Activated effector memory CD4-positive, alpha-beta T cell treated with Interleukin-2 at 50 U/mL for 16 hours (primary cell): ENCODE measurements at places on chromosomes 7 and 10.

- peak; percentile 53 for DNase-seq
Measured at GRCh38 chr7:2529161-2530070, 9.8 kb downstream of the LFNG start.

GRCh38 chr7:103097041-103097440 lies 22.1 kb downstream of the ARMC10 start:
- no peak for DNase-seq

- no peak for DNase-seq
Measured at GRCh38 chr7:150845421-150845861, 6.9 kb upstream of the AOC1 start.

- no peak for DNase-seq
Measured at GRCh38 chr10:96468845-96469244, 44.9 kb downstream of the TLL2 start.

DNA sequence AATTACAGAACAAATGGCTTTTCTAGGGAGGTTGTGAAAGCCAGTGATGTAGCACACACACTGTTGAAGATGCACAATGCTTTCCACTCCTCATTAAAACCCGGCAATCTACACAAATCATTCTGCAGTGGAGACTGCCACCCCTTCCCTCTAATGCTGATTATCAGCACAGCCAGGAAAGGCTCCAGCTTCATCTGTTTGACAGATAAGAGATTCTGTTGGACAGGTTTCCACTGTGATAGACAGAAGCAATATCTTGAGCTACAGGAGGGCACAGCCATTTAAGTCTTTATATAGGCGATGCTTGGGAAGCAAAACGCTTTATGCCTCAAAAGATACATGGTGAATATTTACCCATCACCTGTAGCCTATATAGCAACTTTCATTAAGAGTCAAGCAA lies 555.6 kb downstream of the GLRX3 start:
- DNase-seq = no peak

DNA sequence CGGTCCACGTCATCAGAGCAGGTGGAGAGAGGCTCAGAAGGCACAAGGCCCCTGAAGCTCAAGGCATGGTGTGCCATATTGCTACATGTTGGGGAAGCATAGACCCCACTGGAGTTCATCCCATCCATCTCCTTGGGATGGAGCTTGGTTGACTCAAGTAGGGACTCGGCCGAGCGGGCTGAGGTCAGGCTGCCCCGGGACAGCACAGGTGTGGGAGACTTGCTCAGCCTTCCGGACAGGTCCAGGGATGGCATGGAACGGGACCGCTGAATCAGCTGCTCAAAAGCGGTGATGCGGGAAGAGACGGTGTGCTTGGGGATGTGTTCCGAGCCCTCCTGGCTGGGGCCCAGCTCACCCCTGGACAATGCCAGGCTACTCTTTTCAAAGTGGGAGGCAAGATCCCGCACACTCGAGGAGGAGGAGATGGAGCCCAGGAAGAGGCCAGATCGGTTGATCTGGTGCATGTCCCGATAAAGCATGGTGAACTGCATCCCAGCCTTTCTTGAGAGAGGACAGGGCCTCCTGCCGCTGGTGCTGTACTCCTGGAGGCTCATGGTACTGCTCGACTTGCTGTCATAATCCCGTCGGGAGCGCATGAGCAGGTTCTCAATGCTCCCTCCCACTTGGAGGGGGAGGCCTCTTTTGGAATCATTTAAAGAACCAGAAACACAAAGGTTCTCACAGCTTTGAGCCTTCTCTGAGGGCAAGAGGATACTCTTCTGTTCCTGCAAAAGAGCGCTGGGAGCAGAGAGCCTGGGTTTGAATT lies 65.6 kb upstream of the PDLIM1 start:
- no peak for DNase-seq

GRCh38 chr7:117012696-117013095 lies 59.4 kb downstream of the ST7 start:
- DNase-seq = no peak

GRCh38 chr10:113158183-113158582 lies 208.1 kb downstream of the TCF7L2 start:
- DNase-seq = no peak

- no peak for DNase-seq
Measured at GRCh38 chr7:21868576-21868850, 77.2 kb downstream of the CDCA7L start.

DNA sequence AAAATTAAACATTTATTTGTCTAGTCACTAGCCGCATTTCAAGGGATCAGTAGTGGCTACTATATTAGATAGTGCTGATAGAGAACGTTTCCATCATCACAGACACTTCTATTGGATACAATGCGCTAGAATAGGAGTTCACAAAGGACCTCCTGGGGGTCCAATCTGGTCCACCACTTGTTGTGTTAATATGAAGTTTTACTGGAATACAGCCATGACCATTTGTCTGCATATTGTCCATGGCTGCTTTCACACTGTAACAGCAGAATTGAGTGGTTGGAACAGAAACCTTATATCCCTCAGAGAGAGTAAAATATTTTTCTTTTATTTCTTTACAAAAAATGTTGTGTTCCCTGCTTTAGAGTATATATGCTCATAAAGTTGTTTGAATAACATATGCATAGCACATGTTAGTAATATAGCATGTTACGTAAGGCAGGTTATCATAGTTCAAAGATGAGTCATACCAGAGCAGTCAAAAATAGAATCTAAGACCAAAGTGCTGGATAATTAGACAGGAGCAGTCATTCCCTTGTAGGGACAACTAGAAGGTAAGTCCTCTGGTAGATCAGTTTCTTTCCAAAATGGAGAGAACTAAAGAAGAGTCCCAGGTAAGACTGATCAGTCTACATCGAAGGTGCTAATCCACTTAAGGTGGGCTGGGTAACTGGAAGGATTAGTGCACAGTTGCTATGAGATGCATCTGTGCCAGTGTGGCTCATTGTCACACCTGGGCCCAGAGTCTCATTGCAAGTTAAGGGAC lies 14.9 kb downstream of the BZW2 start:
- DNase-seq = no peak

DNA sequence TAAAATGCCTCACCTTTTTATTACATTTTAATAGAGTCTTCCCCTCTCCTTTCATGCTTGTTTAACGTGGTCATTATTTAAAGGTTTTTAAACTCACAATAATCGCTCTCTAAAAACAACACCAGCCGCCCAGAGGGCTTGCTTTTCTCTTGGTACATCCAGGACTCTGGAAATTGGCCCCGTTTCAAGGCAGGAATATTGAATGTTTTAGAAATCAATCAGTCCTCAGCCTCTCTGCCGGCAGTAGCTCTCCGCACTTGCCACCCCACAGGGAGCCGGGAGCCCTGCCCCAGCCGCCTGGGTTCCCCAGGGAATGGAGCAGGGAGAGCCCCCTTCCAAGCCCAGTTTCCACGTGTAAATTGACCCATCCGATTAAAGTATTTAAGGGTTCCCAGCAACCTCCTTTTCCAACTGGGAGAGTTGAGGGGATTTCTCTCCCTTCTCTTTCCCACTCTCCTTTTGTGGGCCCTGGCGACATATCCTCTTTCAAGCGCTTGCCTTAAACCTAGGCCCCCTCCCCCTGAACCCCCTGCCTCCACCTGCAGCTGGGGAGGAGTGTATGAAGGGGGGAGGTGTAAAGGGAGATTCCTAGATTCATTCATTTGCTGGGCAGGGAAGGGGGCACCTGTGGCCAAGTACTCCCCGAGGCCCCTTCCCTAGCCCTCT lies 1.9 kb downstream of the FGF8 start:
- no peak for DNase-seq

DNA sequence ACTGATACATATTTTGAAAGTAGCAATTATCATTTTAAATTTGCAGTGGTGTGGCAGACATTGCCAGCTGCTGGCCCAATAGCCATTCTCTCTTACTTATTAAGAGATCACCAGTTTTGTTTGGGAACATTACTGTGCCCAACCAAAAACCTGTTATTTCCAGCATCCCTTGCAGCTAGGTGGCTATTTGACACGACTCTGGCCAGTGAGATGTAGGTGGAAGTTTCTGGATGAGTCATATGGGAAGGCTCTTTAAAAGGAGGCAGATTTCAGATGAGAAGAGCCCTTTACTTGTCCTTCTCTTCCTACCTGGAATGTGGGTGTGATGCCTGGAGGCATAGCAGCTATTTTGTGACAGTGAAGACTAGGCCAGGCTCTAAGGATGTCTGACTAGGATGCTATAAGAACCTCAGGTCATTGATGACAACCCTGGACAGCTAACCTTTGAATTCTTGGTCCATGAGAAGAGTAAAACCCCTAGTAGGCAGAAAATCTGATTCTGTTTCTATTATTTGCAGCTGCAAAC lies 77.9 kb downstream of the CARD11 start:
- no peak for DNase-seq

- DNase-seq = no peak
Measured at GRCh38 chr7:15043931-15044330, 141.4 kb upstream of the DGKB start.

GRCh38 chr10:97683556-97684367 lies 3.3 kb downstream of the AVPI1 start:
- DNase-seq = no peak

DNA sequence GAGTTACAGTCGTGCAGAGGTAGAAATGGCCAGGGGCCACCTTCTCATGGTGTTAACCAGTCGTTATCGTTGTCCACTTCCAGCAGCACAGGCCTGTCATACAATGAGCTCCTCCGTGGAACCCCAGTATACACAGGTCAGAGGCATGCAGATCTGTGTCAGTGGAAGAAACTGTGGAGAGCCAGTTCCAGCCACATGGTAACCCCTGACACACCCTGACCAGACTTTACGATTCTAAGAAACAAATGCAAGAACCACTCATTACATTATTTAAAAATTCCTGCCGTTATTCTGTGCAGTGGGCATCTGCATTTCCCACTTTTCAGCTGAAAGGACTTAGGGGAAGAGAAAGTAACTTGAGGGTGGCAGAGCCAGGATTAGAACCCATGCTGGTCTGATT lies 23.5 kb upstream of the GJD4 start:
- DNase-seq = no peak

DNA sequence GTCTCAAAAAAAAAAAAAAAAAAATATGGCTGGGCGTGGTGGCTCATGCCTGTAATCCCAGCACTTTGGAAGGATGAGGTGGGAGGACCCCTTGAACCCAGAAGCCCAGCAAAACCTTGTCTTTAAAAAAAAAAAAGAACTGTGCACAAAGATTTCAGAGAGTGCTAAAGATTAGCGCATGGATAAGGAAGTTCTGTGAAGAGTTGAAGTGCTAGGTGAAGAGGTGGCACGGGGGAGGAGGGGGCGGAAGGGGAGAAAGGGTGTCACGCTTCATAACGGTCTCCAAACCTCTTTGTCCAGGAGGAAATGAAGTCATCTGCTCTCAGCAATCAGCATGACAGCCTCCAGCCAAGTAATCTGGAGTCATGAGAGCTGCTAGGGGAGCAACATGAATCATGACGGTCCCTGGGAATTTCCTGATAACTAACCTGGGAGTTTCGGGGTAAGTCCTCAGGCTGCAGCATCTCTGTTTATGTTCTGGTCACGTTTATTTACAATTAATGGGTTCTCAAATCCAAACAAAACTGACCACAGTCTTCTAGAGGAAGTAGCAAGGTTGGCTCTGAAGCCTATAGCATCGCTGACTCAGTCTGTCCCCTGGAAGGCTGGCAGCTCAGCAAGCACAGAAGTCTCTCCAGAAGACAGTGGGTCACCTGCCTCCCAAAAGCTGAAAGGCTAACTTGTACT lies 1.9 kb upstream of the PLAU start:
- DNase-seq = peak; percentile 32

DNA sequence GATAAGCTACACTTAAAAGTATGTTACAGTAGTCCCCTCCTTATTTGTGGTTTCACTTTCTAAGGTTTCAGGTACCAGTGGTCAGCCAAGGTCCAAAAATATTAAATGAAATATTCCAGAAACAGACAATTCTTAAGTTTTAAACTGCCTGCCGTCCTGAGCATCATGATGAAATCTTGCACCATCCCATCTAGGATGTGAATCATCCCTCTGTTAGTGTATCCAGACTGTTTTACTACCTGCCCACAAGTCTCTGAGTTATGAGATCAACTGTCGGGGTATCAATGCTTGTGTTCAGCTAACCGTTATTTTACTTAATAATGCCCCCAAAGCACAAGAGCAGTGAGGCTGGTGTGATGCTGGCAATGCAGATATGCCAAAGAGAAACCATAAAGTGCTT lies 11.4 kb downstream of the KDM7A start:
- DNase-seq = no peak

DNA sequence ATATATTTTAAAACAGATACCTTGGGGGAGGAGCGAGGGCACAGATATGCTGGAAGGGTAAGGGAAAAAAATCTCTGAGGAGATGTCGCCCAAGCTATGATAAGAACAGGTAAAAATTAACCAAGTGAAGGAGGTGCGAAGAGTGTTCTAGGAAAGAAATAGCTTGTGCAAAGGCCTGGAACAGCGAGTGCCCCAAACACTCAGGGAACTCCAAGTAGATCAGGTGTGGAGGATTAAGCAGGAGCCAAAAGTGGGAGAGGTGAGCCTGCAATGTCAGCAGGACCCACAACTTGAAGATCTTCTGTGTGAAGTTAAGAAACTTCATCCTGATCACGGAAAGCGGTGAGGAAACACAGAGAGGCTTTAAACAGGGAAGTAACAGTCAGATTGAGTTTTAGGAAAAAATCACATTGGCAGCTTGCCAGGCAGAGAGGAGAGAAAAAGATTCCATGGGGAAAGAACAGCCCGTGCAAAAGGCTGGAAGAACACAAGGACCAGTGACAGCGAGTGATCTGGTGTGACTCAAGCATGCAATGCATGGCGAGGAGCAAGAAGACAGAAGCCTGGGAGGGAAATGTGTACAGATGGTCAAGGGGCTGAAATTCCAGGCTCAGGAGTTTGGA lies 30.7 kb downstream of the FGF8 start:
- no peak for DNase-seq

DNA sequence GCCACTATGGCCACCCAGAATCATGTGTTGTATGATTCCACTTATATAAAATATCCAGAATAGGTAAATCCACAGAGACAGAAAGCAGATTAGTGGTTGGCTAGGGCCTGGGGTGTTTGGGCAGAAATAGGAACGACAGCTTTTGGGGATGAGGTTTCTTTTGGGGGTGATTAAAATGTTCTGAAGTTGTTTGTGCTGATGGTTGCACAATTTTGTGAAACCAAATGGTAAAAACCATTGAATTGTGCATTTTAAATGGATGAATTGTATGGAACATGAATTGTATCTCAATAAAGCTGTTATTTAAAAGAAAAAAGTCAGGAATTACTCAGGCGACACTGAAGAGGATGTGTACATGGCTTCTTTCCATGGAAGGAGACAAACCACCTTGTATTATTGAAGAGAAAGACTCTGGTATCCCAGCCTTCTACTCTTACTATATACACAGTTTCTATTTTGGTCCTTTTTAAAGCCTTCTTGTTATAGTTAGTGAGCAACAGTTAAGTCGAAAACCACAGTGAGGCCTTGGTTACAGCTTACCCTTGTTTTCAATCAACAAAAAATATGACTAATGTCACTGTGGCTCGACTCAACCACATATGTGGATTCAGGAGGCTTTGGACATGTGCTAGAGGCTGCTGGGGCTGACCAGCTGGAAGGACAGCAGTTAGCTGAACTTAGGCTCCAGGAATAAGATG lies 57.1 kb upstream of the KMT2E start:
- DNase-seq = no peak

DNA sequence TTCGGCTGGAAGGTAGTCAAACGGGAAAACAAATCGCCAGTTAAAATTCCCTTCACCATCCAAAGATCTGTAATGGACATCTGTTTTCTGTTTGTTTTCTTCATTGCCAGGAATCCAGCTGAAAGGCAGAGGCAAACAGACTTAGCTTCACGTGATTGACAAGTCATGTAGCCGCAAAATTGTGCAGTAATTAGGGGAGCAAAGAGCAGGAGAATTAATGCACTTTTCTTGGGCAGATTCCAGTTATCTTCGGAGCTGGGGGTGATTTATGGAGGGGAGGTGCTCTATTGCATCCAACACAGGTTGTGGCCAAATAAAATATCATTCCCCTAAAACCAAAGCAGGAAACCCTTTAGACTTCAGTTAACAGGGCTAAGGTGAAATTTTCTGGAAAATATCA lies 162.2 kb downstream of the MYOF start:
- DNase-seq = no peak
